ENCODE measurements at places on chromosomes 12 and 14.

DNA sequence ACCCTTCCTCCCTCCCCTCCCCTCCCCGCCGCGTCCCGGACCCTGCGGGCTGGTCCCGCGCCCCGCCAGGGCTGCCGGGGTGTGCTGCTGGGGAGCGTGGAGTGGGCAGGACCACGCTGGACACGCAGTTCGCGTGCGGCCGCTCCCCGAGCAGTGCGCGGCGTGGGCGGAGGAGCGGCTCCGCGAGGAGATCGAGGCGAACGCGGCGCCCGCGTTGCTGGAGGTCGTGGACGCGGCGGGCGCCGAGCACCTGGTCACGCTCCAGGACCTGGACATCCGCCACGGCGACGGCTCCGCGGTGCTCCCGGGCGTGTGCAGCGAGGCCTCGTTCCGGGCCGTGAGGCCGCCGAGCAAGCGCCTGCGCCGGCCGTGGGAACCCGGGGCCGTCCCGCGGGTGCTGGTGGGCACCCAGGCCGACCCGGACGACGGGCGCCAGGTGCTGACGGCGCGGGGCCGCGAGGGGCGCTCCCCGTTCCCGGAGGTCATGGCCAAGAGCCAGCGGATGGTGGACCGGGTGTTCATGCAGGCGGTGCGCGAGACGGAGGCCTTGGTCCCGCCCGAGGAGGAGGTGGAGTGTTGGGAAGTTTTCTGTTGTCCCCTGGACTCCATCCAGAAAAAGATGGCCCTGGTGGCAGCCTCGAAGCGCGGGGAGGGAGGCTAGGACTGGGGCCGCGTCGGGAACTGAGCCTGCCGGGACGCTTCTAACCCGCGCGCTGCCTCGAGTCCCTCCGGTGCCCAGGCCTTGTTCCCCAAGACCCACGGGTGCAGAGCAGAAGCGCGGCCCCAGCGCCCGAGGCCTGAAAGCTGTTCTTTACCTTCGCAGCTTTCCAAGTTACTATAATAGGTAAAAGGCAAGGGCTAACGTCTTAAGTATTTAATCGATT lies 54.7 kb upstream of the EIF5 start:
- no peak for DNase-seq

DNA sequence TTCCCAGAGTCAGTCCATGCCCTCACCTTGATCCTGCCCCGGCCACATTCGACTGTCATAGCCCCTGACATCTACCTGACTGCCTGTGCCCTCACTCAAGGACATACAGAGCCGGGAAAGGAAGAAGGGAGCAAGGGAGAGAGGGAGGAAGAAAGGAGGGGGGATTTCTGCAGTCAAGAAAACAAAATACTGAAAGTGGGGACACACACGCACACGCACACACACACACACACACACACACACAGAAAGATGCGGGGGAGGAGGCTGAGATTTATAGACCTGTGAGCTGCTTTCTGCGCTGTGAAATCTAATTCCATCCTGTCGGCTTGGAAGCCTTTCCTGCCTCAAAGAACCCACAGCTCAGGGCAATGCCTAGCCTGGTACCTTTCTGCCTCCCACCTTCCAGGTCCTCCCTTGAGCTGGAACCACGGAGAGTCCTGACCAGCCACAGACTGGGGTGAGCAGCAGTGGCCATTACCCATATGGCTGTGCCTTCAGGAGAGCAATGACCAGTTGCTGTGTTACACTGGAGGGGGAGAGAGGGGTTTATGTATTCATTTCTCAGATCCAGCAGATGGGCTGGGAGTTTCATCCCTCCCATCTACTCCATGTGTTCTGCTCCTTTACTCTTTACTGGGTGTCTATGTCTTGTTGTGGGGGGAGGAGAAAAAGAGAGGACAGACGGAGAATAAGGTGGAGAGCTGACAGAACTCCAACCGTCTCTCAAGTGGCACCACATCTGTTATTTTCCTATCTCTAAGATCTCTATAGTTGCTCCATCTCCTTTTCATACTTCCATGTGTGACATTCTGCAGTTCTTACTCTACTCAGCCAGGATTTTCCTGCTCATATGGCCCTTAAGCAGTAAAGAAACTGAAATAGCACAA lies 12.9 kb downstream of the C14orf93 start:
- DNase-seq, result no peak

- no peak for DNase-seq
Observed at GRCh38 chr12:97977870-97978405, 515.3 kb downstream of the RMST start.

DNA sequence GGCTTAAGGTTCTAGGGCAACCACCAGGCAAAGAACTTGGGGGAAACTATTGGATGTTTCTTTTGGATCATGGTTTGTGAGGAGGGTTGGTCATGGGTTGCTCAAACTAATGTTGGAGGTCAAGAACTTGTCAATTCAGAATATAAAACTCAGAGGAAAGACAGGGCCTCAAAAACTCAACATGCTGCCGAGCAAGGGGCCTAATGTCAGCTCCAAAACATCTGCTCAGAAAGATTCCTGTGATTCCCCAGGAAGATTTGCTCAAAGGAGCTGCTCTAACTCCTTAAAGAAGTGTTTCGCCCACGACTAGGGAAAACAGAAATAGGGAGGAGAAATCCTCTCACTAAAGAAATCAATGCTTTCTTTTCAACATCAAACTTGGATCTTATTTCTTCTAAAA lies 3.7 kb upstream of the IGF1 start:
- no peak for DNase-seq

DNA sequence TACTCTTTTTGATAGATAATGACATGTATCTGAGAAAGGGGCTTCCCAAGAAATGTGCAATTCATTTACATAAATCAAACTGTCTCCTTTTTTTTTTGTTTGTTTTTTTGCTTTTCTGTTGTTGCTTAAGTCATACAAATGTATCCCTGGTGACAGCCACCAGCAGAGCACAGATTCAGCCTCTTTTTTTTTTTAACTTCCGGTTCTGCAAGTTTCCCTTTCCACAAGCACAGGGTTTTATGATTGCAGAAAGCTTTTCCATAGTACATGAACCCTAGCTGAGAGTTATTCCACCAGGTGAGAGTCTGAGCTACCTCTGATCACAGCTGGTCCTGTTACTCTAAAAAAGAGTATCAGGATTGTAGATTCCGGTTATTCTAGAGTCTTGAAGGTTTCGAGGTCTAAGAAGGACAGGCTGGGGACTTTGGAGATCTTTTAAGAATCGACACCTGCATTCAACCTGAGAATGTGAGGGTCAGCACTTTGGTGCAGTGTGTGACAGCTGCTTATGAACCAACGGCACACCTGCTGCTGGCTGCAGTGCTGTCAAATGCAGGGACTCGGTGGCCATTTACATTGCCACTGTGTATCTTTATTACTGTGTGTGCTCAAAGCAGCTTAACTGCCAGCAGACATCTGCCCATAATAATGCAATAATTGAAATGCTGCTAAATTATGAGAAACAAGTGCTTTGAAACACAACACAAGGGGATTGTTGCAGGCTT lies 551.7 kb downstream of the NRXN3 start:
- no peak for DNase-seq

- no peak for DNase-seq
Observed at GRCh38 chr12:82797480-82797879, 110.8 kb downstream of the TMTC2 start.

DNA sequence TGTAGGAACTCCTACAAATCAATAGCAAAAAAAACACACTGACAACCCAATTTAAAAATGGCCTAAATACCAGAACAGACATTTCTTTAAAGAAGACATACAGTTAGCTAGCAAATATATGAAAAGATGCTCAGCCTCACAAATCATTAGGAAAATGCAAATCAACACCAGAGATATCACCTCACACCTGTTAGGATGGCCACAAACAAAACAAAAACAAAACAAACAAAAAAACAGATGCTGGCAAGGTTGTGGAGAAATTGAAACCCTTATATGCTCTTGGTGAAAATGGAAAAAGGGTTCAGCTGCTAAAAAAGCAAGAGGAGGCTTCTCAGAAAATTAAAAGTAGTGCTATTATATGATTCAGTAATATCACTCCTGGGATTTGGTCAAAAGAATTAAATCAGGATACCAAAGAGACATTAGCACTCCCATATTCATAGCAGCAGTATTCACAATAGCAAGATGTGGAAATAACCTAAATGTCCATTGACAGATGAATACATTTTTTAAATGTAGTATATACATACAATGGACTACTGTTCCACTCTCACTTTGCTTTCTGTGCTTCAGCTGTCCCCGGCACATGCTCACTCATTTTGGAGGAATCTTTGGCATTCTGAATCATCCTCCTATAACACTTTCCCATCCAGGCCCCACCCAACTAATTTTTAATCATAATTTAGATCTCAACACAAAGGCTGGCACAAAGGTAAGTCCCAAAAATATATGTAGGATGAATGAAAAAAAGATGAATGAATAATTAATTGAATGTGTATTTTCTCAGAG lies 99.1 kb downstream of the SYT1 start:
- DNase-seq, result no peak

- no peak for DNase-seq
Observed at GRCh38 chr12:82504409-82504808, 146.1 kb downstream of the METTL25 start.

- DNase-seq, result no peak
Observed at GRCh38 chr12:96112733-96113132, 77.3 kb upstream of the LTA4H start.

DNA sequence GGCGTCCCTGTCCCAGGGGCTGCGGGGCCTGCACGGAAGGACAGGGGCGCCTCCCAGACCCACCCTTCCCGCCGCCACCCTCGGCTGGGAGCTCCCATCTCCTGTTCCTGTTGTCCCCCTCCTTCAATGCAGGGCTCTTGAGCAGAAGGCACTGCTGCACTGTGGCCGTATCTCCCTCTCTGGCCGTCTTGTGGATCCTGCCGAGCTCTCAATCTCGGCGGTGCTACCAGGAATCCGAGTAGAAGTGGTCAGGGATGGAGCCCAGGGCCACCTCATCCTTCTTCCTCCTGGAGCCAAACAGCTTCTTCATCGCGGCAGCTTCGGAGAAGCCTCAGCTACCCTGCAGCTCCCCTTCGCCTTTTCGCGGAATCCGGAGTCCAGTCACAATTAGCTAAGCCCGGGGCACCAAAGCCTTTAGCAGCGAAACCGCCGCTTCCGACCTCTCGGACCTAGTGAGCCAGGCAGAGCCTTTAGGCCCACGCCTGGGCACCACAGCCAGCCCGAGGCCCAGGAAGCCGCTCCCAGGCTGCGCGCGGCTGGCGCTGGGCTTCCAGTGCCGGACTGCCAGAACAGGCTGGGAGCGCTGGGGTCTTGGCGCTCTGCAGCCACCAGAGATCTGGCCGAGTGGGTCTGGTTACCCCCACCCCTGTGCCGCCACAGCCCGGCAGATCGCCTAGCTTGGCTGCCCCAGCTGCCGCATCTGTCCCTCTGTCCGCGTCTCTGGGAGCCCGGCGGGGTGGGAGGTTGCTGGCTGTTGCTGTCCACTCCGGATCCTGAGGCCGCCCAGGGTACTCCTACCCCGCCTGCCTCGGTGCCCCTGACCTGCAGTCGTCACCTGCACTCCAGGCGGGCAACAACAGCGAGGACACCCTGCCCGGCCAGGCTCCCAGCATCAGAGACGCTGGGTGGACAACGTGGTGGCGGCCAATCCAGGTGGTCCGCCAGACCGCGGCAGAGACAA lies 69.1 kb downstream of the ASCL4 start:
- DNase-seq, result no peak

DNA sequence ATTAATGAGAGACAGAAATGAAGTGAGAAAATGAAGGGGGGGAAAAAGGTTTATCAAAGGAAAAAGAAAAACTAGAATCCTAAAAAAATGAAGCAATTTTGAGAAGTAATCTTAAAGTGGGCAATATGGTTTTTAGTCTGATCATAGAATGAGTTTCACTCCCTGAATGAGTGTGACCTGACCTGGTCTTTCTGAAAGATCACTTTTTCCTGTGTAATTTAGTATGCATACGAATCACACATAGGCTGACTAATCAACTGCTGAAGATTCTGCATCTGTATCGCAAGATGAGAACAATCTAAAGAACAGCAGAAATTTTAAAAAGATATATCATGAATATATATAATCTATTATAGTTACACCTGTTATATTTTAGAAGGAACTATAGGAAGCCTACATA lies 11.3 kb downstream of the GNPTAB start:
- DNase-seq, result no peak

GRCh38 chr14:50887476-50887875 lies 15.6 kb downstream of the ABHD12B start:
- no peak for DNase-seq

GRCh38 chr14:29529418-29529817 lies 398.2 kb downstream of the PRKD1 start:
- DNase-seq, result no peak

- no peak for DNase-seq
Observed at GRCh38 chr14:77710364-77710763, 2.5 kb downstream of the SLIRP start.

DNA sequence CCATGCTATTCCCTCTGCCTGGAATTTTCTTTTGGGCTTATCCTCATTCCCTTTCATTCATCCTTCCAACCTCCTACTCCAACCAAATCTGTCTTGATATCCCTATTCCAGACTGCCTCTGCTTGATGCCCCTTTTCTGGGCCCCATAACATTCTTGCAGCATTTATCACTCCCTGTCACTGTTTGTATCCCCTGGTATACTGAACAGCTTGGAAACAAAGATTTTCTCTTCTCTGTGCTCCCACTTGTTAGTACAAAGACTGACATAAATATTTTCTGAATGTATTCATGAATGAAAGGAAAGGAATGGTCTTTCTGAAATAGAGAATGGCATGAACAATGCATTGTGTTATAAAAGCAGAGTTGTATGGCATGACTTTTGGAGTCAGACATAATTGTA lies 7.5 kb downstream of the IRAK4 start:
- DNase-seq, result no peak

- no peak for DNase-seq
Observed at GRCh38 chr12:909861-910260, 39.6 kb downstream of the RAD52 start.

DNA sequence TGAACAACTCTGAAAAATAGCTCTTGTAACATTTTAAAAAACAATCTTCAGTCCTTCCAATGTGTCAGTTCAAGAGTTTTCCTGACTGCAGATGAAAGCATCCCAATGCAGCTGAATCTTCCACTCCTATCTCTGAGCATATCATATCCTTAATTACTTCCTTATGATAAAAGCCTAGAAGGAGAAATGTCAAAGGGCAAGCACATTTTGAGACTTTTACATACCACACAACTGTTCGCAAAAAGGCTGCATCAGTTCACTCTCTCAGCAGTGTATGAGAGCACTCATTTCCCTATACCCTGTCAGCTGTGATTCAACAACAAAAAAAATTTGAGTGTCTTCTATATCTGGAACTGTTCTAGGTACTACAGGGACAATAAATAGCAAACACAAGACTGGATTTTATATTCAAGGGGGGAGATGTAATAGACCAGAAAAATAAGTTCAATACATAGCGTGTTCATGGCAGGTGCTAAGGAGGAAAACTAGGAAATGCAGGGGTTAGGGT lies 66.1 kb downstream of the ACADS start:
- no peak for DNase-seq

- DNase-seq, result no peak
Observed at GRCh38 chr12:52915637-52916036, 10.8 kb upstream of the KRT8 start.

- DNase-seq, result no peak
Observed at GRCh38 chr12:49796606-49797448, 31.4 kb downstream of the NCKAP5L start.

Measured in activated gamma-delta T cell (primary cell).